ENCODE measurements at places on chromosomes 6 and 20.
A peak's percentile ranks its signal among the peaks of the same experiment; 100 is the strongest.

GRCh38 chr6:157436219-157436943 is 55.4 kb downstream of the ZDHHC14 start:
- DNase-seq: no peak

GRCh38 chr6:56890683-56891429 is 64.1 kb upstream of the BEND6 start:
- peak; percentile 88 for DNase-seq

DNA sequence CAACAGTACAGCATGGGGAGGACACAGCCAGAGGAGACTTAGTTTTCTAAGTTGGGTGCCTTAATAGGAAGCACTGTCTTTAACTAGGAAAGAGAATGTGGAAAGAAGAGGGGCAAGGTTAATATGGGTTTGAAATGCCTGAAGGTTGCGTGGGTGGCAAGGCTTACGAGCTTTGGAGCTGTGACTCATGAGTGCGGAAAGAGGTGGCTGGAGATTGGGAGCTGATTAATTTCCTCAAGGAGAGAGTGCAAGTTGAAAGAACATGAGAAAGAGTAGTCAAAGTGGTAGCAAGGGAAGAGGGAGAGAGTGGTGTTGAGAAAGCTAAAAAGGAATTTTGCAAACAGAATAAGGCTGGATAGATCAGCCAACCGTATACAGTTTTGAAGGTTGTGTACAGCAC is 315.1 kb upstream of the PRND start:
- DNase-seq: peak; percentile 90

DNA sequence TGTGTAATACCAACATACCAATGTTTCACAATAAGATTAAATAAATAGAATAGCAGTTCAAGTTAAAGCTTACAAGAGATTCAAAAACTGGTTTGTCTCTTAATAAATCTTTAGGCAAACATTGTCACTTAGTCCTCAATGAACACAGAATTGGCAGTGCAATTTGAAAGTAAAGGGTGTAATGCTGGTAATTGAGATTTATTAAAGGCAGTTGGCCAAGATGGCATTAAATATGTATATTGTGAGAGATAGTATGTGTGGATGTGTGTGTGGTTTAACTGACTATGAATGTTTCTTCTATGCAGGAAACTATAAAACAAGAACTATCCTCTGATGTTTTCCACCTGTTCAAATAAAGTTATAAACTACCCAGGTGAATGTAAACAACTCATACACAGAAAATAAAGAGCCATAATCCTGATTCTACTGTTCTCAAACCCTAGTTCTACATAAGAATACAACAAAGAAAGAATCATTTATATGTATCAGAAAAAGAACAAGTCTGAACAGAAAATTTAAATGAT is 267.9 kb upstream of the PTCHD4 start:
- no peak for DNase-seq

DNA sequence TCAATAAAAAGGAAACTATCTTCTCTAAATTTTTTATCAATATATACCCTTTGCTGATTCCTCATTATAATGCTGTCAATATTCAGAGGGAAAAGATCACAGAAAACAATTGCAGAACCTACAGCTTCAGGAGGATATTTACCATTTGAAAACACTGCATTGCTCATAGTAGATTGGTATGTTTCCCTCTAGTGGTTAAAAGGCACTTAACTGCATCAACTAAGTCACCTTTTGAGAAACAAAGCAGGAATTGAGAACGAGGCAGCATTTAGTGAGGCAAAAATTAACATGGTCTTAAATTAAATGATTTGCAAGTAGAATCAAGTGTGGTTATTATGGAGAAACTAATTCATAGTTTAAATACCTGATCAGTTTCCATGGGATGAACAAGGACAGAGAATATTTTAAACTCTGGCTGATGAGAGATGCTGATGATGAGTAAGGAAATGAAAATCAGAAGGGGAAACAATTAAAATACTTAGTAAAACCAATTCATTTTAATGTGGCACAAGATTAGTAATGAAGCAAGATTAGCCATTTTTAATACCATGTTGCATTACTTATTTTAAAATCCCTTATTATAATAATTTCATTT is 642.1 kb downstream of the EPHA7 start:
- no peak for DNase-seq

- DNase-seq: no peak
These were observed 50.9 kb upstream of the PDE10A start for GRCh38 chr6:165713845-165714466.

DNA sequence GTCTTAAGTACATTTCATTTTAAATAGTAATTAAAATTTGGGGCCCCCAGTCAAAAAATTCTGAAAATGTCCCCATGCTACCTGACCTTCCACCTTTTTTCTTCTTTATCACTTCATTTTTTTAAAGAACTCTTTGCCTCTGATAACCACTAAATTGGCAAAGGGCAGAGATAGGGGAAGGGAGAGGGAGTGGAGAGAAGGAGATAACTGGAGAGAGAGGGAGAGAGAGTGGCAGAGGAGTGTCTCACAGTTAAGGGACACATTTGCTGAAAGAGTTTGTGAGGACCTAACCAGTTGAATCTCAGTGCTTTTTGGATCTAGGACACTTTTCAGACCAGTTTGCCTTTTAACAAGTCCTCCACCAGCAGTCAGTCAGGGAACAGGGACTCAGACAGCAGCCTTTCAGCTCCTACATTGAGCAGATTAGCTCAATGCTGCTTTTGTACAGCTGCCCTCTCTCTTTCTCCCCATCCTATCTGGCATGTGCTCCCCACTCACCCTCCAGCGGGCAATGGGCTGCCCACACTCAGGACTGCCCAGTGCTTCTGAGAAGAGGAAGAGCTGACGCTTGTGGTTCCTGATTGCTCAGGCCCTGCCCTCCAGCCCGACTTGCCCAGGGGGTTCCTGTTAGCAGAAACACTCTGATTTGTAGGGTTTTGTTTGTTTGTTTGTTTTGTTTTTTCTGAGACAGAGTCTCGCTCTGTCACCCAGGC is 14.4 kb downstream of the ARMC2 start:
- DNase-seq: no peak

- DNase-seq: no peak
These were observed 533.6 kb downstream of the RNF144B start for GRCh38 chr6:18920701-18921100.

DNA sequence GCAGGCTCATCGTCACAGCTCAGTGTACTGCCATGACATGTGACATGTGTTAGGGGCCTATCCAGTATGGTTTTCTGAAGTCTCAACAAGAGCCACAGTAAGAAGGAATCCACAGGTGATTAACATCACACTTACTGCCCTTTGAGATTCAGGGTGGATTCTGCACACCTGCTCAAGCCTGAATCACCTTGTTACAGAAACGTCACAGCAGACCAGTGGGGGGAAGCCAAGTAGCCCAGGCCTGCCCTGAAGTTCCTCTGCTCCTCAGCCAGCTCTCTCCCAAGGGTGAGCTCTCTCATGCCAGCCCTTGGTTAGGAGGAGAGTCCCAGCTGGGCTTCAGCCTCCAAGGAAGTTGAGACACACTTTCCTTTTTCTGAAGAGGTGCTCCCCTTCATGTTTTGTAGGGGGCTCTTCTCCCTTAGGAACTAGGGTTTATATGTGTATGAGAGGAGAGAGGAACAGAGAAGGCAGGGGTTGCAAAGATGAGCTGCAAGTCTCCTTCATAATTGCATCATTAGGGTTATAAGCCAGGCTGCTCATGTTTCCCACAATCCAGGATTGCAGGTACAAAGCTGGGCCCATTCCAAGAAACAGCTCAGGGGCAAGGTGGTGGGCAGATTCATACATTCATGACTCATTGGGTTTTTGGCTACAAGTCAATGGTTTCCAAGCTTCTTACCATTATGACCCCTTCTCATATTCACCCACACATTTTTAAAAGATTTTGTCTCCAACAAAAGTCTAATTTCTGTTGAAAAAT is 11.6 kb downstream of the GSS start:
- DNase-seq: peak; percentile 32

DNA sequence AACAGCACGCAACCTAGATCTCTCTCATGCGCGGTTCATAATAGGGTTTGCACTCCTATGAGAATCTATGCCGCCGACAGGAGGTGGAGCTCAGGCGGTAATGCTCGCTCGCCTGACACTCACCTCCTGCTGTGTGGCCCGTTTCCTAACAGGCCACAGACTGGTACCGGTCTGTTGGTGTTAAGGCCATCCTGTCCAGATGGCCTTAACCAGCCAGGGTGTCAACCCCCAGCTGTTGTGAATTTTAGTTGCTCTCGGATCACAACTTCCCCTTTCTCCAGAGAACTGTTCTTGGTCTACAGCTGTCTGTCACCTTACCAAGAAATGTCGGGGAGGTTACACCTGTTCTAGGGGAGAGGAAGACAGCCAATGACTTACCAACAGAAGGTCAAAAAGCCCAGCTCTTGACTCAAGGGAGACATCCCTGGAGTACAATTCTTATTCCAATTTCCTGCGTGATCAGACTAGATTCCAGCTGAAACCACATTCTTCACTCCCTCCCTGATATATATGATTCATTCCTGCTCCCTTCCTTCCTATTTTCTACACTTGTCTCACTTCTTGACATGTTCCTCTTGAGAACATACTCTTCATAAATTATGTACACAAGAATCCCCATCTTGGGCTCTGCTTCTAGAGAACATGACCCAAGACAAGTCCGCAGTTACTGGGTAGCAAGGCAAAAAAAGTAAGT is 23.1 kb upstream of the DNAAF9 start:
- DNase-seq: no peak

DNA sequence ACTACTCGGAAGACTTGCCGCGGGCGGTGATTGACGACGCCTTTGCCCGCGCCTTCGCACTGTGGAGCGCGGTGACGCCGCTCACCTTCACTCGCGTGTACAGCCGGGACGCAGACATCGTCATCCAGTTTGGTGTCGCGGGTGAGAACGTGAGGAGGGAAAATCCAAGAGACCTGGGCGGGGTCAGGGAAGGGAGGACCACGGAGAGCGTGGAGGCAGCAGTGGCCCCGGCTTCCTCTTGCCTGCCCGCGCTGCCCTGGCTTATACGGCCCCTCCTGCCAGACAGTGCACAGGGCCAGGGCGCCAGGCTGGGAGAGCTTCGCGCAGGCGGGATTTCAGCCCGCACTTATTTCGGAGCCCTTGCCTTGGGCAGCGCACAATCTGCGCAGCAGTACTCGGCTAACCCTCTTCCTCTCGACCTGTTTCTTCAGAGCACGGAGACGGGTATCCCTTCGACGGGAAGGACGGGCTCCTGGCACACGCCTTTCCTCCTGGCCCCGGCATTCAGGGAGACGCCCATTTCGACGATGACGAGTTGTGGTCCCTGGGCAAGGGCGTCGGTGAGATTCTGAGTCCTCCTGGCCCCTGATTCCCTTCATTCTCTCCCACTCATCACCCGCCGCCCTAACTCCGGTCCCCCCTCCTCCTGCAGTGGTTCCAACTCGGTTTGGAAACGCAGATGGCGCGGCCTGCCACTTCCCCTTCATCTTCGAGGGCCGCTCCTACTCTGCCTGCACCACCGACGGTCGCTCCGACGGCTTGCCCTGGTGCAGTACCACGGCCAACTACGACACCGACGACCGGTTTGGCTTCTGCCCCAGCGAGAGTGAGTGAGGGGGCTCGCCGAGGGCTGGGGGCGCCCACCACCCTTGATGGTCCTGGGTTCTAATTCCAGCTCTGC is 2.0 kb downstream of the MMP9 start:
- no peak for DNase-seq

- no peak for DNase-seq
These were observed 50.3 kb upstream of the RCAN2 start for GRCh38 chr6:46541556-46541955.

- peak; percentile 4 for DNase-seq
These were observed 261.5 kb downstream of the TAF4 start for GRCh38 chr20:61803915-61804751.

DNA sequence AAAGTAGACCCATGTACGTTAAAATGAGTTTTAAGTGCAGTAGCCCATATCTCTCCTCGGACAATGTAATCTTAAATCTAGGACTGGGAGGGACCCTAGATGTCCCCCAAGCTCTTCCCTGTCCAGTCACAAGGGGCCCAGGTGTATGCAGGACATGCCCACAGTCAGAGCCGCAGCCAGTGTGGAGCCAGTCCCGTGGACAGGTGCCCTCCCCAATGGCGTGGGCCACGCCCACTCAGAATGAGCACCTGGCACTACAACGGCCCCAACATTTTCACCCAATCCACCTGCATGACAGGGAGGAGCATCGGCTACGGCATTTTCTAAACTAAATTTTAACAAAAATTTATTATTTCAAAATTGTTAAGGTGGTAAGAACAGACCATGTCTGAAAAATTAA is 53.2 kb downstream of the WDR27 start:
- no peak for DNase-seq
